T-helper 17 cell (primary cell): ENCODE measurements at places on chromosomes 5 and 9. TPM values are rescaled to one million over a fixed set of nuclear protein-coding genes. Genes with fewer than 3 reads are reported as not detected.

DNA sequence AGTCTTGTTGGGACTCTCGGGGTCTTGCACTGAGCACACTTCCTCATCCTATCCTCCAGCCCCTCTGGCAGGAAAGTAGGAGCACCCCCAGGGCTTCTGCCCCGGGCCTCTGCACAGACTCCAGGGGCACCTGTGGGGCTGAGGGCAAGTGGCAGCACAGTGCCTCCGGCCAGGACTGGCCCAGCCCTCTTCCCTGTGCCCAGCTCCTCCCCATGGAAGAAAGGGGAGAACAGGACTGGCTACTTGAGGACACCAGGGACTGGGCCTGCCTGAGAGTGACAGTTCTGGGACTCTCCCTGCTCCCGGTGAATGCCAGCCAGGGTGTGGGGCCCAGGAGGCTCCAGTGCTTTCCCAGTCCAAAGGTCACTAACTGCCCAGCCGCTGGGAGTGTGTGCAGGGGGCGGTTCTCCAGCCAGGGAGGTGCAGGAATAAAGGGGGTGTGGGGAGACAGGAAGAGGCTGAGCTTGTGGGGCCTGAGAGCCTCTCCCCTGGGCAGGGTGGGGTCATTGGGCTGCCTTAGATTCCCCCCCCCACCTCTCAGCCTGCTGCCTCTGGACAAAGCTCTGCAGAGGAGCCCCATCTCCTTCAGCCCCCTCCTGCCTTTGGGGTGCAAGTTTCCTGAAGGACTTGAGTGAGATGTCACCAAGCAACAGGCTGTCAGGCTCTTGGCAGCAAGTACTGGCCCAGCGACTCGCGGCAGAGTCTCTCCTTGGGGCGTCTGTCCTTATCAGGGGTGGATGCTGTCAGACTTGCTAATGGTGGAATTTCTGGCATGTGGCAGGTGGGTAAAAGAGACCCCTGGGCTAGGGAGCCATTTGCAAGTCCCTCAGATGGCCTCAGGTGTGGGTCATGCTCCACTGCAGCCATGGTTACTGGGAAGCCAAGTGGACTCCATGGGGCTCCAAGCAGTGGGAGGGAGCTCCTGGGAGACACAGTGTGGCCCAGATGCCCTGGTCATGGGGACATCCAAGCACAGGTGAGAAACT lies 19.1 kb upstream of the JADE2 start:
- H3K36me3 ChIP-seq, result no peaks in the 10 kb centered on the region
- H3K4me3 ChIP-seq, result no peak overlapping the region
- no peak overlapping the region for H3K27ac ChIP-seq
- H3K27me3 ChIP-seq, result no peaks in the 10 kb centered on the region

- H3K4me3 ChIP-seq, result no peak overlapping the region
- no peaks in the 10 kb centered on the region for H3K4me1 ChIP-seq
- no peaks in the 10 kb centered on the region for H3K27me3 ChIP-seq
- peaks cover 2% of the 10 kb centered on the region for H3K36me3 ChIP-seq
Observed at GRCh38 chr9:123395689-123396511, 39.9 kb downstream of the CRB2 start.

DNA sequence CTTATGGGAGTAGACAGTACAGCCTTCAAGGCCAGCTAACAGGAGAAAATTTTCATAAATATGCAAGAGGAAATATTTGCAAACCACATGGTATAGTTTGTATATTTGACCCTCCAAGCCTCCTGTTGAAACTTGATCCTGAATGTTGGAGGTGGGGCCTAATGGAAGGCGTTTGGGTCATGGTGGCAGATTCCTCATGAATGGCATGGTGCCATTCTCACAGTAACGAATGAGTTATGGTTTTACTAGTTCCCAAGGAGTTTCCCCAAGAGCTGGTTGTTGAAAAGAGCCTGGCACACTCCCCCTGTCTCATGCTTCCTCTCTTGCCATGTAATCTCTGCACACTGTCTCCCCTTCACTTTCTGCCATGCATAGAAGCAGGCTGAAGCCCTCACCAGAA lies 3.3 kb upstream of the PAIP1 start:
- peaks cover 30% of the 10 kb centered on the region for H3K27me3 ChIP-seq
- H3K27ac ChIP-seq, result no peak overlapping the region
- H3K36me3 ChIP-seq, result peaks cover 6% of the 10 kb centered on the region
- H3K4me1 ChIP-seq, result peaks cover 9% of the 10 kb centered on the region
- H3K4me3 ChIP-seq, result peak overlapping the region; percentile 31
- no peak for DNase-seq

- peaks cover 5% of the 10 kb centered on the region for H3K36me3 ChIP-seq
- DNase-seq, result no peak
- peaks cover 65% of the 10 kb centered on the region for H3K4me1 ChIP-seq
- H3K27ac ChIP-seq, result peak overlapping the region; percentile 95
- peak overlapping the region; percentile 92 for H3K4me3 ChIP-seq
Observed at GRCh38 chr5:140555747-140556312, 1.4 kb downstream of the SRA1 start.

DNA sequence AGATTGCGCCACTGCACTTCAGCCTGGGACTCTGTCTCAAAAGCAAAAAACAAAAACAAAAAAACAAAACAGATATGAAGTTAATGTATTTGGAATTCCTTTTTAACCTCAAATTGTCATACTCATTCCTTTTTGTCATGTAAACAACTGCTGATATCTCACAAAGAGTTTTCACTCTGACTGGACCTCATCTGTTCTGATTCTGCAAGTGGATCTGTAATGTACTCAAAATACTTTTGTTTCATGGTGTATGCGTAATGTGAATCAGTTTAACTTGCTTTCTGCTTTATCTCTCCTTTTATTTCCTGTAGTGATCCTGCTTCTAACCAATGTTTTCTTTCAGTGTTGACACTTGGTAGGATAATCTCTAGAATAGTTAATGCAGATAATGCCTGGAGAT lies 106.7 kb downstream of the FOCAD start:
- H3K27me3 ChIP-seq, result no peaks in the 10 kb centered on the region

DNA sequence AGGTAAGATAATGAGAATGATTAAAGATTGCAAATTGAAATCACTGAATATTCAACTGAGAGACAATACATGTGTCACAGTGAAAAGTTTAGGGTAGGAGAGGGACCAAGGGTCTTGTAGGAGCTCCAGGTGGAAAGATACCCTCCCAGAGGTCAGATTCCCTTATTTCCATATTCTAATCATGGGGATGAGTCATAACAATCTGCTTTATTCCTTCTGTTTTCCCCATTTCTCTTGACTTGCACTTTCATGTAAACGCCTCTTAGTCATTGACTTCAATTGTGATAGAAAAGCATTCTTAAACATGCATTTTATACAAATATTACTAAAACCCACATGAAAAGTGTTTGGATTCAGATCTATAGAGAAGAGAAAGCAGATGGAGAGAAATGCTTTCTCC lies 81.3 kb upstream of the CTSL start:
- H3K27me3 ChIP-seq, result peaks cover 24% of the 10 kb centered on the region
- H3K4me1 ChIP-seq, result no peaks in the 10 kb centered on the region
- no peak overlapping the region for H3K4me3 ChIP-seq
- no peak for DNase-seq
- H3K36me3 ChIP-seq, result no peaks in the 10 kb centered on the region
- H3K27ac ChIP-seq, result no peak overlapping the region

- H3K4me3 ChIP-seq, result no peak overlapping the region
- H3K4me1 ChIP-seq, result no peaks in the 10 kb centered on the region
- H3K27ac ChIP-seq, result no peak overlapping the region
- no peak for DNase-seq
- H3K27me3 ChIP-seq, result peaks cover 39% of the 10 kb centered on the region
Observed at GRCh38 chr5:156561651-156562050, 234.7 kb downstream of the SGCD start.

DNA sequence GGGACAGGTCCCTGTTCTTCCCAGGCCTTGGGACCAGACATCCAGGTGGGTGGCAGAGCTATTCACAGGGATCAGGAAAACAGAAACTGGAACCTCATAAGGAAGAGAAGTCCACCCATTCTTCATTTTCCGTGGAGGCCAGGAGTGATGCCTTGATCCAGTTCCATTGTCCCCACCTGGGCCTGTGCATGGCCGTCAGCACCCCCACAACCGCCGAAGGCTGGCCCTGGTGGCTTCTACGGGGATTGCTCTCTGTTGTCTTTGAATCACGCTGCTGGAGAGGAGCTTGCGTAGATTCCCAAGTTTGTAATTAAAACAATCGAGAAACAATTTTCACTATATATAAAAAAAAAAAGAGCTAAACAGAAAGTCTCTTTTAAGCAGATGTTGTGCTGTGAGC lies 134.4 kb downstream of the MVB12B start:
- no peak overlapping the region for H3K4me3 ChIP-seq
- H3K27ac ChIP-seq, result no peak overlapping the region
- no peaks in the 10 kb centered on the region for H3K27me3 ChIP-seq

GRCh38 chr9:34125681-34126206 lies 754 bp downstream of the DCAF12 start:
- no peak for DNase-seq
- peak overlapping the region; percentile 98 for H3K4me3 ChIP-seq
- peak overlapping the region; percentile 95 for H3K27ac ChIP-seq
- peaks cover 6% of the 10 kb centered on the region for H3K36me3 ChIP-seq

The PCDHB13 gene
- total RNA-seq, result not detected

The INPP5E gene
- total RNA-seq, result 26.0 TPM

The CLK4 gene
- 82.5 TPM for total RNA-seq

The LRRC19 gene
- not detected for total RNA-seq

The TYRP1 gene
- total RNA-seq, result not detected

The INVS gene
- total RNA-seq, result 14.6 TPM
